Suprapubic skin (tissue), 4 donors: ENCODE measurements at places on chromosomes 11 and 22.

- no peak for DNase-seq
Measured at GRCh38 chr11:32032478-32032877, 58.4 kb upstream of the RCN1 start.

DNA sequence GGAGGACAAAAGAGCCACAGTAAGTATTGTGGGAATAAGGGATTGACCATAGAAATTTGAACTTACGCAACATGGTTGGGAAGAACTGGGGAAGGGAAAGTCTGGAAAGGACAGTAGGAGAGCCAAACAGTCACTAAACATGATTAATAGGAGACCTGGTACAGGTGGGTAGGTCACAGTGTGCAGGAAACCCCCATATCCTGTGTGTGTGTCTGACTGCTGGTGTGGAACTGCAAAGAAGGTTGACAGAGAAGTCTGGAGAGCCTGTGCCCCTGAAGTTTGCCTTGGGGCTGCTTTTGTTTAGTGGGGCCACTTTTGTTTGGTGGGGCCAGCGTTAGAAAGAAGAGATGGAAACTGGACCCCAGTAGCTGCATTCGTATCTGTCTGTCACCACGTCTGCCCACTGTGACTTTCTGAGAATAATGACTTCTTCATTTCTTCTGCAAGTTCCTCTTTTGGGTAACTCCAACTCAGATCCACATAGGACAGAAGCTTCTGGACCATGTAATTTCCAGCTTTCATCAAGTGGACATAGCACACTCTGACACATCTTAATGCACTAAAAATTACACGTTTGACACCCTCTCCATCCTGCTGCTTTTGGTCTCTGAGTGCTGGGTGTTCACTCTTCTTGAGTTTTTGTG is 126.8 kb upstream of the RAG2 start:
- DNase-seq, result no peak

- no peak for DNase-seq
Measured at GRCh38 chr11:2134022-2135010, 4.9 kb downstream of the IGF2 start.

GRCh38 chr11:112248201-112248600 is 12.5 kb downstream of the PLET1 start:
- no peak for DNase-seq

DNA sequence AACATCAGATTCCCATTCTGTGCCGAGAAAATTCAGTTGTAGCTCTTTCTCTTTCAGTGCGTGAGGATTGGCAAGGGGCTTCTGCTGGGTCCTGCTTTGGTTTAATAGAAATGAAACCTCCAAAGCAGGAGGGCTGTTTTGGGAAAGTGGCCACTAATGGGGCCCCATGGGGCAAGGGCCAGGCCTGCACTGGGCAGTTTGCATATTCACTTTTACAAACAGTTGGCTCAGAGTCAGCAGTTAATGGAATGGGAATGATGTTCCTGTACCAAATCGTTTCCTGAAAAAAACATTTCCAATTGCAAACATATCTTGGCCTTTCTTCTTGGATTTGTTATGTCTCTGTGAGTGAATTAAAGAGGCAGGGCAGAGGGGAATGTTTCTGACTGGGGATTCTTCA is 92.1 kb downstream of the PARVA start:
- no peak for DNase-seq

DNA sequence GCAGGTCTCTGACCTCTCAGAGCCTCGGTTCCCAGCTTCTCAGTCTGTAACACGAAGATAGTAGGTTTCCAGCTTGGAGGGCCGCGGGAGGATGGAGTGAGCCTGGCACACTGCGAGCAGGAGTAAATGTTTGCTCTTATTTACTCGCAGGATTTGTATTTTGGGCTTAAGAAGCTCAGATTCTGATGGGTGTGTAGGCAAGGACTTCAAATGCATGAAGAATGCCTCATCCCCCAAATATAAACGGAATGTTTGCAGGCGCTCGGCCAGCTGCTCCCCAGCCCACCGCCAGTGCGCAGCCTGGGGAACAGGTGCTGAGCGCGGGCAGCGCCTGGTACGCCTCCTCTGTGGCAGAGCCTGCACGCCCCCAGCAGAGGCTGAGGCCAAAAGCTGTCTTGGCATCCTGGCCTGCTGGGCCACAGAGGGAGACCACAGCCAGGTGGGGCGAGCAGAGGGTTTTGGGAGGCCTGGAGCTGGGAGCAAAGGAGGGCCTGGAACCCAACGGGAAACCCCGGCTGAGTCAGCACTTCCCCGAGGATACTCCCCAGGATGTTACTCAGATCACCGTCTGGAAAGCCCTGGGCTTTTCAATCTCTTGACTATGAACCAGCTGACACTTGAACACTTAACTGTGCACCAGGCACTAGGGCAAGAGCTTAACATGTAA is 9.4 kb downstream of the EHD1 start:
- no peak for DNase-seq

- DNase-seq, result no peak
Measured at GRCh38 chr11:69492201-69492991, 10.9 kb downstream of the LINC01488 start.

- peak; percentile 78 for DNase-seq
Measured at GRCh38 chr11:65121447-65121864, 478 bp downstream of the FAU start.

- DNase-seq, result no peak
Measured at GRCh38 chr11:93524858-93525257, 18.3 kb downstream of the SMCO4 start.
